ENCODE measurements at places on chromosomes 1 and 21.

DNA sequence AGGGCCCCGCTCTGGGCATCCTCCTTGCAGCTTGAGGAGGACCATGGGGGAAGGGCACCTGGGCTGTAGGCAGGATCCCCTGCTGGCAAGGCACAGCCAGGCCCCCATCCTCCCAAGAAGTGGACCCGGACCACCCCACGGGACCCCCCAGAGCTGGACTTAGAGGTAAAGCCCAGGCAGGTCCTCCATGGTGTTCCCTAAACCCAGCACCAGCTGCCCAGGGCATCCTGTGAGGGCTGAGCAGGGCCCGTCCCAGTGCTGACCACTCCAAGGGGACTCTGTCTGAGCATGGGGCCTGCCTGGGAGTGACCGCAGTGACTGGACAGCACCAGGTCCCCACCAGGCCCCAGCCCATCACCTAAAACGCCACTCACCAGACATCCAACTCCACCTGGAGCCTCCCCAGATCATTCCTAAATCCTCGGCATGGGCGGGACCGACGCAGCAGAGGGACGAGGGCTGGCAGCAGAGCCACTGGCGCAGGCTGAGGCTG is 21.3 kb downstream of the COL6A2 start:
- H3K4me1 ChIP-seq = no peaks in the 10 kb centered on the region
- peak; percentile 36 for DNase-seq
- no peak overlapping the region for H3K27ac ChIP-seq
- no peak overlapping the region for H3K4me3 ChIP-seq

DNA sequence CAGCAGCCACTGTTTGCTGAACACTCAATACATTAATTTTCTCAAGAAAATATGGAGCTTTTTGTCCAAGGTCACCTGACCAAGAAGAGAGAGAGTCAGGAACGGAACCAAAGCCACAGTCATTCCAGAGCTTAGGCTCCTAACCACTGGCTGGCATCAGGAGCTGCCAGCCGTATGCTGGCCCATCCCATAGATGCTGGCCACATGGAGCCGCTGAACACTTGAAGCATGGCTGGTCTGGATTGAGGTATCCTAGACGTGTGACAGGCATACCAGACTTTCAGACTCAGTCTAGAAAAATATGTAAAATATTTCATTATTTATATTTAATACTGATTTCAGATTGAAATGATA is 458.7 kb downstream of the MATN1 start:
- no peaks in the 10 kb centered on the region for H3K4me1 ChIP-seq
- no peak overlapping the region for H3K4me3 ChIP-seq
- H3K27ac ChIP-seq = no peak overlapping the region
- peaks cover 31% of the 10 kb centered on the region for H3K27me3 ChIP-seq
- H3K36me3 ChIP-seq = no peaks in the 10 kb centered on the region

GRCh38 chr21:41168391-41169257 is 664 bp downstream of the BACE2 start:
- peak overlapping the region; percentile 86 for H3K27ac ChIP-seq
- peak overlapping the region; percentile 78 for H3K4me3 ChIP-seq
- H3K4me1 ChIP-seq = peaks cover 19% of the 10 kb centered on the region
- H3K36me3 ChIP-seq = no peaks in the 10 kb centered on the region
- no peaks in the 10 kb centered on the region for H3K27me3 ChIP-seq

DNA sequence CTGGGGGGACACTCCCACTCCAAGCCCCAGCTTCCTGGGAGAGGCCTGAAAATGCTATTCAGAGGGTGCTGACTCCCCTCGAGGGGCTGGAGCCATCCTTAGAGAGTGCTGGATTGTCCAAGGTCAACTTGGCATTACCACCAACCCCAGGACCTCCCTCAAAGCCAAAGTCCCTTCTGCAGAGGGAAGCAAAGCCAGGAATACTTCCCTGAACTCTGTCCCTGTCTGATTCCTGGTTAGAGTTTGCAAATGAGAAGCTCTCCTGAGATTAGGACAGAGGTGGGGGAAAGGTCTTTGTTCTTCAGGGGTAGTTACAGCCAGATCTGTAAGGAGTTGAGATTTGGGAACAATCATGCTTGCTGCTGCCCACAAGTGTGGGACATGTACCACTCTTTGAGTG is 45.3 kb downstream of the TLR5 start:
- DNase-seq = no peak
- H3K36me3 ChIP-seq = no peaks in the 10 kb centered on the region
- no peak overlapping the region for H3K4me3 ChIP-seq
- no peaks in the 10 kb centered on the region for H3K4me1 ChIP-seq
- H3K27ac ChIP-seq = no peak overlapping the region

DNA sequence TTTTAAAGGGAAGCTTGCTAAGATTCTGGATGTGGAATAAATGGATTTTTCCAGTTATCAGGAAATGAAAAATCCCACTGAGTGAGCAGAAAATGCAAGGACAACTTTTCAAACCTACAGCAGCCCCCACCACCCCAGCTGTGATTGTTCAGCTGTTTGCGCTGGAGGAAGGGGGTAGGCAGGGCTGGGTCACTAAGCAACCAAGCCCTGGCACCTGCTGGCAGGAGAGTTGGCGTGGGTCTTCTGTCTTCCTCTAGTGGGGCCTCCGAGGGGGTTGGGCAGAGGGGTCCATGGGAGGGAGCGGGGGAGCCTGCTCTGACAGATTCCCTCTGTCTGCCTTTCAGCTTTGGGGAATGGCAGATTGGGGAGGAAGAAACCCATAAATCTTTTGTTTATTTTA is 45.3 kb downstream of the EIF2D start:
- H3K4me3 ChIP-seq = no peak overlapping the region
- no peaks in the 10 kb centered on the region for H3K4me1 ChIP-seq
- H3K36me3 ChIP-seq = no peaks in the 10 kb centered on the region
- no peak overlapping the region for H3K27ac ChIP-seq
- DNase-seq = no peak

- H3K4me1 ChIP-seq = no peaks in the 10 kb centered on the region
- no peak overlapping the region for H3K27ac ChIP-seq
- no peak for DNase-seq
- H3K27me3 ChIP-seq = no peaks in the 10 kb centered on the region
- peaks cover 48% of the 10 kb centered on the region for H3K36me3 ChIP-seq
Observed at GRCh38 chr21:37165586-37165985, 92.5 kb downstream of the TTC3 start.

DNA sequence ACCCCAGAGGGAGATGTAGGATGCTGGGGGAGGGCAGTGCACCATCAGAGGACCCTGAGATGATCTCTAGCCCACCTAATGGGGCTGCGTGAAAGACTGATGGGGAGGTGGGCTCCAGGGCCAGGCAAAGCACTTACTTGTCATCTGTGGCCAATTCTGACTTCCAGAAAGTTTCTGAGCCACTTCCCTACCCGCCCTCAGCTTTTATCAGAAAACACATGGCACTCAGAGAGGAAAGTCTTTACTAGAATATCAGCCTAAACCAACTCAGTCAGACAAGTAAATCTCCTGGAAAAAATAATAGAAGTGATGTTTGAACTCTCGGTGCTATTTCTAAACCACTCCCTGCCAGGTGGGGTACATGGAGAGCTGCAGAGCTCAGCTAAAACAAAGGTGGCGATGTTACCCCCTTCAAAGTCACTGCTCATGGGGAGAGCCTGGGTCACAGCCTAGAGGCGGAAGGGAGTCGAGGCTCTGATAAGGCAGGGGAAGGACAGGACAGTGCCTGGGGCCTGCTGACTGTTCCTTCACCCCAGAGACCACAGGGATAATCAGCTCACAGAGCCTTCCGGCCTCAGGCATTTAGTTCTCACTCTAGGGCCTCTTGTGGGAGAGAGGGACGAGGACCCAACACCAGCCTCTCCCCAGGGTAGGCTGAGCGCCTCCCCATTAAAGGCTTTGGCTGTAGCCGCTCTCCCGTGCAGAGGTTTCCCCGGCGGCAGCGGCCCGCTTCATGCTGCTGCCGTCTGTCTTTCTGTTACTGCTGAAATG is 14.2 kb downstream of the SMIM12 start:
- peaks cover 10% of the 10 kb centered on the region for H3K36me3 ChIP-seq
- H3K4me3 ChIP-seq = no peak overlapping the region
- no peaks in the 10 kb centered on the region for H3K27me3 ChIP-seq
- peaks cover 15% of the 10 kb centered on the region for H3K4me1 ChIP-seq

DNA sequence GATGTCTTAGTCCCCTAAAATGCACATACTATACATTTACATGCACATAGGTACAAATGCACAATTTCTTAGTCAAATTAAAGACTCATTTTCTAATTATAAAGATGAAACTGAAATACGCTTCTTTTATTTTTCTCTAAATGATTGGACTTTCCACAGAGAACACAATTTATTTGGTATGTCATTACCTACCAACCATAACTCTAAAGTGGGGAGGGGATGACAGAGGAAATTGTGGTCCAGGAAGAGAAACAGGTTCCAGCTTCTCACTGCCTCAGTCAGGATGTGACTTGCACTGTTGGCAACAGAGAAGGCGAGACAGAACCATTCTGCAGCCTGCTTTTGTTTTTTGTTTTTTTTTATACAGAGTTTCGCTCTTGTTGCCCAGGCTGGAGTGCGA is 1189.2 kb downstream of the PLA2G4A start:
- no peaks in the 10 kb centered on the region for H3K36me3 ChIP-seq
- H3K27me3 ChIP-seq = no peaks in the 10 kb centered on the region
- DNase-seq = no peak
- H3K27ac ChIP-seq = no peak overlapping the region
- no peak overlapping the region for H3K4me3 ChIP-seq

DNA sequence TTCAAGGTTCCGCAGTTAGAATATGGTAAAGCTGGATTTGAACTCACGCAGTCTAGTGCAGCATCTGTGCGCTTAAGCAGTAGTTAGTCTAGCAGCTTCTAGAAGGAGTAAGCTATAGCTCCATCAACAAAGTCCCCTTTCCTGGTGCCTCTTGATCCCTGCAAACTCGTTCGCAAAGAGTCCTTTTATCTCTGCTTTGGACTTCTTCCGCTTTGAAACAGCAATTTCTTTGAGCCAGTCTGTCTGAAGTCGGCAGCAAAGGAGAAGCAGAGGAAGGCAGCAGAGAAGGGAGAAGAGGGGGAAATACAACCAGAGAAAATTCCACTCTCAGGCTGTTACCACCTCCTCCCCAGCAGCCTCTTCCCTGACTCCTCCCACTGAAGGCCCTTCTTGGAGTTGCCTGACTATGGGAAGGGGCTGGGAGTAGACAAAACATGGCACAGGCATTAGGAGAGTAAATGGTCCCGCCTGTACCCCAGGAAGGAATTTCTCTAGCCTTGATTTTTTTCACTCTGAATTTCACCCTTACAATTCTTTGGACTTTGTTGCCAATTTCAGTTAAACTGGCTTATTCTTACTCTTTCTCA is 25.9 kb downstream of the HSD3B2 start:
- no peak overlapping the region for H3K4me3 ChIP-seq
- H3K4me1 ChIP-seq = no peaks in the 10 kb centered on the region
- no peak overlapping the region for H3K27ac ChIP-seq
- peaks cover 12% of the 10 kb centered on the region for H3K27me3 ChIP-seq
- no peaks in the 10 kb centered on the region for H3K36me3 ChIP-seq

DNA sequence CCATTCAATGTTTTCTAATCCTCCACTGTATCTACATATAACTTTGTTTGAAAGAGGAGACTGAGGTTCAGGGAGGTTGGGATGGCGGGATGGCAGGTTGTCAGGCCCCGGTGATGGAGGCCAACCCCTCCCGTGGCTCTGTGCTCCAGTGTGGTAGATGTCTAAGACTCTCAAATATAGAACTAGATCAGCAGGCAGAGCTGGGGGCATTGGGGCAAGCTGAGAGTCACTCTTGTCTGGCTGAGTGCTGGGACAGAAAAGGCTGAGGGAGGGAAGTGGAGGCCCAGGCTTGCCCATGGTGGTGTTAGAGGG is 1.7 kb downstream of the IL6R start:
- no peak for DNase-seq
- H3K4me1 ChIP-seq = peaks cover 6% of the 10 kb centered on the region
- H3K4me3 ChIP-seq = no peak overlapping the region
- peaks cover 75% of the 10 kb centered on the region for H3K27me3 ChIP-seq

DNA sequence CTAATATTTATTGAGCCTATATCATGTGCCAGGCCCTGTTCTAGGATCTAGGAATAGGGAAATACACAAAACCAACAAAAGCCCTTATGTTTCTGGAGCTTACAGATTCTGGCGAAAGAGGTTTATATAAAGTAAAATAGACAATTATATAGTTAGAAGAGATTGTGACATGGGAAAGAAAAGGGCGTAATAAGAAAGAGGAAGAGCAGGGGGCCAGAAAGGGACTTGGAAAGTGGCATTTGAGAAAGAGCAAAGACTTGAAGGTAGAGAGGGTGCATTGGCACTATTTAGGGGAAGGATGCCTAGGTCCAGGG is 322.5 kb upstream of the FAM78B start:
- no peaks in the 10 kb centered on the region for H3K4me1 ChIP-seq
- DNase-seq = no peak
- H3K4me3 ChIP-seq = no peak overlapping the region

- no peak for DNase-seq
- no peak overlapping the region for H3K4me3 ChIP-seq
- peaks cover under 1% of the 10 kb centered on the region for H3K27me3 ChIP-seq
- H3K4me1 ChIP-seq = peaks cover 11% of the 10 kb centered on the region
- no peak overlapping the region for H3K27ac ChIP-seq
Observed at GRCh38 chr1:204581759-204582158, 65.6 kb downstream of the MDM4 start.

- peaks cover 30% of the 10 kb centered on the region for H3K36me3 ChIP-seq
- no peak for DNase-seq
- no peak overlapping the region for H3K27ac ChIP-seq
- no peaks in the 10 kb centered on the region for H3K4me1 ChIP-seq
- no peaks in the 10 kb centered on the region for H3K27me3 ChIP-seq
Observed at GRCh38 chr1:40758578-40759343, 24.8 kb upstream of the KCNQ4 start.

GRCh38 chr1:21604208-21604957 is 64.8 kb downstream of the RAP1GAP start:
- no peak for DNase-seq
- no peak overlapping the region for H3K4me3 ChIP-seq
- H3K27ac ChIP-seq = no peak overlapping the region
- peaks cover 19% of the 10 kb centered on the region for H3K4me1 ChIP-seq
- H3K36me3 ChIP-seq = no peaks in the 10 kb centered on the region
- peaks cover 1% of the 10 kb centered on the region for H3K27me3 ChIP-seq

DNA sequence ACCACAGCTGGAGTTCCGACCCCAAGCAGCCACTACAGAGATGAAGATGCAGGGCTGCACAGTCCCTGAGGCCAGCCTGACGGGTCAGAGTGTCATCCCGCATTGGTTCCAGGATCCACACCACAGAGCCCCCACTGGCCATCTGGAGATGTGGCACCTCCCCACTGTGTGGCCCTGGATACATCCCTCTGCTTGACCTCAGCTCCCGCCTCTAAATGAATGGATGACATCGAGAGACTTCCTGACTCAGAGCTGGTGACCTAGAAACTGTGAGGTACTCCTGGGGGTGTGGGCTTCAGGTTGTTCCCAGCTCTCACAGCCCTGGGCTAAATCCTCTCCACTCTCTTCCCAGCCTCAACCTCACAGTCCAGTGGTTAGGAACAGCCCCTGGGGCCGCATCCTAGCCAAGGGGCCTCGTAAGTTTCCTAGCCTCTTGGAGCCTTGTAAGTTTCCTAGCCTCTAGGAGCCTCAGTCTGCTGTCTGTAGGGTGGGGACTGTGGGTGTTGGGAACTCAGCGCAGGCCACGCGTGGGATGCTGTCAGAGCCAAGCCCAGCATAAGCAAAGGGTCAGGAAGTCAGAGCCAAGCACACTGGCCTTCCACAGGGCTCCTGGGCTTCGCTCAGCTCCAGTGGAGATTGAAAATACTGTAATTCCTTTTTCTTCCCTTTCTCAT is 87.5 kb upstream of the RUNX3 start:
- peaks cover 7% of the 10 kb centered on the region for H3K4me1 ChIP-seq
- H3K4me3 ChIP-seq = no peak overlapping the region
- H3K36me3 ChIP-seq = no peaks in the 10 kb centered on the region

GRCh38 chr1:209250861-209251636 is 332.5 kb upstream of the CAMK1G start:
- H3K4me1 ChIP-seq = peaks cover 20% of the 10 kb centered on the region
- H3K36me3 ChIP-seq = no peaks in the 10 kb centered on the region
- H3K27me3 ChIP-seq = peaks cover 2% of the 10 kb centered on the region
- no peak overlapping the region for H3K4me3 ChIP-seq

Data from mesothelial cell of epicardium (in vitro differentiated cells).